BJ (cell line): ENCODE measurements at places on chromosomes 2 and 18.

DNA sequence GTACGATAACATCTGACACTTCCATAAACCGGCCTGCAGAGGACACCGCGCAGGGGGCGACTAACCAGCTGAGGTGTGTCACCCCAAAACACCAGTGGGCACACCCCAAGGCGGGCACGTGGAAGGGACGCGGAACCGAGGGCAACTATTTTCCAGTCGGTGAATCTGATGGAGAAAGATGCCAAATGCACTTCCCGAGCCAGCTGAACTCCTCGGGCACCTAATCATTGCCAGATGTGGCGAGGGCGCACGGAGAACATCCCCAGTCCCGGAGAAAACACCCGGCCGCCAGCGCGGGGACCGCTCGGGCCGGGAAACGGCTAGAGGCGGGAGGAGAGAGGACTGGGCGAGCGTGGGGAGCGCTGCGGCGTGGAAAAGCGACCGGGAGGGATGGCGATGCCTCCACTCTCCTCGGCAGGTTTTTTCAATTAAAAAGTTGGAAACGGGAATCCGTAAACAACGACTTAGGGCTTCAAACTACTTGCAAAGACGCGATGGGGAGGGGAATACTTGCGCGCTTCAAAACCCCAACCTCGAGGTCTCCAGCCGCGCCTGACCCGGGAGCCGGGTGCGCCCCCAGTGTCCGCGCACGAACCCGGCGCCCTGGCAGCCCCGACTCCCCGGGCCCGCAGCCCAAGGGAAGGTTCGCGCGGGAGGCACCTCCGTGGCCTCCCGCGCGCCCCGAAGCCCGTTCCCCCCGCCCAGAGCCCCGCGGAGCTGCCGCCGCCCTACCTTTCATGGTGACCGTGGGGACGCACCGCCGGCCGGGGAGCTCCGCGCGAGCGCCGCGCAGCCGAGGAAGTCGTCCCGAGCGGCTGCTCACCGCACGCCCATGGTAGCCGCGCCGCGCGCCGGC is 497 bp downstream of the COLEC12 start:
- DNase-seq = no peak

GRCh38 chr2:105790461-105791149 is 45.9 kb downstream of the NCK2 start:
- no peak for DNase-seq

GRCh38 chr2:100612388-100613000 is 49.7 kb downstream of the PDCL3 start:
- DNase-seq = no peak

DNA sequence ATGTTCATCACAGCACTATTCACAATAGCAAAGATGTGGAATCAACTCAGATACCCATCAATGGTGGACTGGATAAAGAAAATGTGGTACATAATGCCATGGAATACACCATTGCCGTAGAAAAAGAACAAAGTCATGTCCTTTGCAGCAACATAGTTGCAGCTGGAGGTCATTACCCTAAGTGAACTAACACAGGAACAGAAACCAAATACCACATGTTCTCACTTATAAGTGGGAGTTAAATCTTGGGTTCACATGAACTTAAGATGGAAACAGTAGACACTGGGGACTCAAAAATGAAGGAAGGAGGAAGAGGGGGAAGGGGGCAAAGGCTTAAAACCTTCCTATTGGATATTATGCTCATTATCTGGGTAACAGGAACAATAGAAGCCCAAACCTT is 228.1 kb upstream of the RAB6C start:
- DNase-seq = no peak

DNA sequence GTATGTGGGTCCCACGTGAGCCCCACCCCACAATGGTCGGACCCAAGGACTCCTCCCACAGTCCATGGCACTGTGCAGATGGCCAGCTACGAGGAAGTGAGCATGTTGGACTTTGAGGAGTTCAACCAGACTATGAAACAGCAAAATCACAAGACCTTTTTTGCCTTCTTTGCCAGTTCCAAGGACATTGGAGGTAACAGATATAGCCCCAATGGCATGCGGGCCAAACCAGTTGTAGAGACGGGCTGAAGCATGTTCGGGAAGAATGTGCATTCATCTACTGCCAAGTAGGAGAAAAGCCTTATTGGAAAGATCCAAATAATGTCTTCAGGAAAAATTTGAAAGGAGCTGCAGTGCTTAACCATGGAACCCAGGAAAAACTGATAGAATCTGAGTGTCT is 12.6 kb downstream of the DNER start:
- no peak for DNase-seq

- DNase-seq = no peak
Measured at GRCh38 chr2:148824190-148824589, 50.8 kb upstream of the KIF5C start.
